ENCODE measurements at places on chromosomes 12 and 14. TPM values are rescaled to one million over a fixed set of nuclear protein-coding genes. Genes with fewer than 3 reads are reported as not detected.
A peak's percentile ranks its signal among the peaks of the same experiment; 100 is the strongest.

- H3K4me3 ChIP-seq: no peak overlapping the region
- H3K27me3 ChIP-seq: no peaks in the 10 kb centered on the region
- no peaks in the 10 kb centered on the region for H3K4me1 ChIP-seq
- DNase-seq: no peak
- H3K27ac ChIP-seq: no peak overlapping the region
These were observed 262.0 kb downstream of the MED13L start for GRCh38 chr12:116015525-116015924.

- H3K27me3 ChIP-seq: no peaks in the 10 kb centered on the region
- DNase-seq: no peak
- no peak overlapping the region for H3K4me3 ChIP-seq
- no peak overlapping the region for H3K27ac ChIP-seq
These were observed 377.1 kb upstream of the SFSWAP start for GRCh38 chr12:131333621-131334440.

DNA sequence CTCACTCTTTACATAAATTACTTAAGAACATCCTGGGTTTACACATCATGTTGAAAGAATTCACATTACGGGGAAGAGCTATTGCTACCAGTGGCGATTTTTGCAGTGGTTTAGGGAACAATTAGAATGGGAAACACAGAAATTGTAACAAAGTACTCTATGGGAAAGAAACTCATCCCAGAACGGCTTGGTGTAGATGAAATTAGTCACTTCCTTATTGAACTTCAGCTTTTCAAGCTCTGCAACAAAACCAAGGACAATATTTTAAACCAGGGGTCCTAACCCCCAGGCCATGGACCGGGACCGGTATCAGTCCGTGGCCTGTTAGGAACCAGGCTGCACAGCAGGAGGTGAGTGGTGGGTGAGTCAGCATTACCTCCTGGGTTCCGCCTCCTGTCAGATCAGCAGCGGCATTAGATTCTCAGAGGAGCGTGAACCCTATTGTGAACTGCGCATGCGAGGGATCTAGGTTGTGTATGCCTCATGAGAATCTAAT is 32.3 kb upstream of the FICD start:
- H3K4me3 ChIP-seq: no peak overlapping the region
- no peaks in the 10 kb centered on the region for H3K4me1 ChIP-seq
- H3K36me3 ChIP-seq: no peaks in the 10 kb centered on the region
- H3K27ac ChIP-seq: no peak overlapping the region

RTRAF gene
- total RNA-seq: 48.7 TPM

- H3K27ac ChIP-seq: peak overlapping the region; percentile 45
- no peak for DNase-seq
- H3K36me3 ChIP-seq: no peaks in the 10 kb centered on the region
- no peaks in the 10 kb centered on the region for H3K27me3 ChIP-seq
- peaks cover 7% of the 10 kb centered on the region for H3K4me1 ChIP-seq
These were observed 1.5 kb downstream of the NPFF start for GRCh38 chr12:53505555-53506449.

GMPR2 gene
- total RNA-seq: 59.3 TPM

- no peak overlapping the region for H3K4me3 ChIP-seq
- peaks cover 5% of the 10 kb centered on the region for H3K27me3 ChIP-seq
- H3K4me1 ChIP-seq: no peaks in the 10 kb centered on the region
These were observed 55.5 kb downstream of the AVPR1A start for GRCh38 chr12:63095369-63095980.

GRCh38 chr12:103955811-103956508 is 9.7 kb upstream of the TDG start:
- peak overlapping the region; percentile 93 for H3K27ac ChIP-seq
- no peak for DNase-seq
- H3K4me1 ChIP-seq: peaks cover 4% of the 10 kb centered on the region
- no peaks in the 10 kb centered on the region for H3K36me3 ChIP-seq
- no peaks in the 10 kb centered on the region for H3K27me3 ChIP-seq

KRT75 gene
- total RNA-seq: not detected

- no peaks in the 10 kb centered on the region for H3K27me3 ChIP-seq
- DNase-seq: no peak
- no peak overlapping the region for H3K27ac ChIP-seq
- H3K4me3 ChIP-seq: no peak overlapping the region
These were observed 7.8 kb downstream of the CDK17 start for GRCh38 chr12:96392397-96392796.

GRCh38 chr12:49403971-49404450 is 36.7 kb downstream of the SPATS2 start:
- no peaks in the 10 kb centered on the region for H3K27me3 ChIP-seq
- H3K36me3 ChIP-seq: no peaks in the 10 kb centered on the region
- no peaks in the 10 kb centered on the region for H3K4me1 ChIP-seq
